ENCODE measurements at places on chromosomes 16 and 17.
A peak's percentile ranks its signal among the peaks of the same experiment; 100 is the strongest.

- no peak for DNase-seq
These were observed 3.5 kb downstream of the FAM171A2 start for GRCh38 chr17:44360144-44360533.

DNA sequence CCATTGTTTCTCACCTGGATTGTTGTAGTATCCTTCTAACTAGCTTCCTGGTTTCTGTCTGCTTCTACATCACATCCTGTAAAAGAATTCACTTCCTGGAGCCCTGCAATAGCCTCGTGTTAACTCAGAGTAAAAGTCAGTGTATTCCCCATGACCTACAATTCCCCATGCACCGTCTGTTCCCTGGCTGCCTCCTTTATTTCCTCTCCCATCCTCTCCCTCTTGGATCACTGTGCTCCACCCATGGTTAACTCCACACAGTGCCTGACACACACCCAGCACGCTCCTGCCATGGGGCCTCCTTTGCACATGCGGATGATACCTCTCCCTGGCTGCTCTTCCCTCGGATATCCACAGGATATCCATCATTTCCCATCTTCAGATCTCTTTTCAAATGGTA, 301.4 kb upstream of the IRX3 start:
- no peak for DNase-seq

GRCh38 chr17:79619196-79619595, 8.3 kb upstream of the RBFOX3 start:
- DNase-seq = no peak

DNA sequence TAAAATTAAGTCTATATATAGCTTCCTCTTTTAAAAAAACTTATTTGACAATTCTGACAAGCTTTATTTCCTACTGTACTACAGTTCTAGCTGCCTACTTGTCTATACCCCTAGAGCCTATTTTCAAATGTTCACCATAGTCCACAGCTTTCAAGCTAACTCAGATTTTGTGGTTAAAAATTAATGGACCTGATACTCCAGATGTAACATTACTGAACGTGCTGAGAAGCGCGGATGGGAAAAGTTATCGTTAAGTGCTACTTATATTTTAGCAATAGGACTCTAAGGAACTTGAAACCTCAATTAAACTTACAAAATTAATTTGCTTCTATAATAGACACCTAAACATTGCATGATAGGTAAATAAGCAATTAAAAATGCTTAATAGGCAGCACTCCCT, 31.2 kb downstream of the GNA13 start:
- no peak for DNase-seq

DNA sequence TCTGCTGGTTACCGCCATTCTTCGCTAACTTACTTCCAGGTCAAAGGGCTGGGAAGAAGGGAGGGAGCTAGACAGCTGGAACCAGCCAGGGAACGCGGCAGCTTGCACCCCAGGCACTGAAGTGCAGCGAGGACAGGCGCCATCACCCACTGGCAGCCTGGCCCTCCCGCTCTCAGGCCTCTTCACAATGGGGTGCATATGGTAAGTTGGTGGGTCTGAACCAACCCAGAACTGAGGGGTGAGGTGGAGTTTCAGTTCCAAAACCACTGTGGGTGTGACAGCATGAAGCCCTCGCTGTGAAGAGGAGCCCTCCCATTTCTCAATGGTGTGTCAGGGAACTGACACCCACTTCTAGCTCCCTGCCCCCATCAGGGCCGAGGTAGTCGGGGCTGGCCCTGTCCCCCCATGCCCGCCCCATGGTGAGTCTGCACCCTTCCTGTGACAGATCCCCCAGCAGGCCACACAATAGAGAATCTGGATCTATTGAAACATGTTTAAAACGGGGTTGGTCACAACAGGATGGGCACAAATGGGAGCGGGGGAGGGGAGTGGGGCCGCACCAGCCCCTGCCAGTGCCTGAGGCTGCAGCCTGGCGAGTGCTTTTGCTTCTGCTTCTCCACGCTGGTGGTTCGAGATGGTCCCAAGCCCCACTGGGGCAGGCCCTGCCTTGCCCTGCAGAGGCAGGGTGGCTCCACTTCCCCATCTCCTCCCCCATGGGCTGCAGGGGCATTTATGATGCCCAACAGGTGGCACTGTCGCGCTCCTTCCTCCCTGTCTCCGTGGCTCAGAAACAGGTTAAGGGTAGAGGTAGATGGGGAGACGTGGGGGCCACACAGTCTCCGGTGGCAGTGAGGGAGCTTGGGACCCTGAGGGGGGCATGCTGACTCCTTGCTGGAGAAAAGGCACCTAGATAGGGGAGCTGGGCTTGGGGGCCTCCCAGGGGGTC, 2.3 kb downstream of the LIMD2 start:
- DNase-seq = peak; percentile 60

DNA sequence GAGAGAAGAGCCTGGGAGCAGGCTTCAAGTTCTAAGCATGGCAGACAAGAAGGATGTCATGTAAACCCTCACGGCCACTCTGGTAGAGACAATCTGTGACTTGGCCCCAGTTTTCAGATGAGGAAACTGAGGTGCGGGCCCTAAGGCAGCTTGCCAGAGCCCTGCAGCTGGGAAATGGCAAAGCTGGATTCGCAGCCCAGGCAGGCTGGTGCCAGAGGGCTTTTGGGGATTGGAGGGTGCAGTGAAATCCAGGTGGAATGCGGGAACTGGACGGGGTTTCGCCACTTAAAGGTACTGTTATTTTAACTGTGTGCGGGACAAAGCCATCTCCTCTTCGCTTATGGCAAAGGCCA, 477 bp upstream of the OSGIN1 start:
- DNase-seq = no peak

DNA sequence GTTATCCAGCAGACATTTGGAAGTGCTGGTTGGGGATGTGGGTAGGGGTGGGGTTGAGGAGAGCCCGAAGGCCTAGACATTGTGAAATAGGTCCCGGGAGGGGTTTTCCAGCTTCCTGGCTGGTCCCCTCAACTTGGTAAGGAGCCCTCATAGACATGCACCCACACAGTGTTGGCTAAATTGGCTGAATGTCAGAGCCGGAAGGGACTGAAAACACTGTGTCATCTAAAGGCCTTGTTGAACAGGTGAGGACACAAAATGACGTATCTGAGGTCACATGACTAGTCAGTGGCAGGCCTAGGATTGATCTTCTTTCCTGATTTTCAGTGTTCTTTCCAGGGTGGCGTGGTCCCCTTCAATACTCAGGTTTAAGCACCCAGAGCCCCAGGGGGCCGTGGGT, 27.6 kb downstream of the ITGB3 start:
- DNase-seq = no peak

DNA sequence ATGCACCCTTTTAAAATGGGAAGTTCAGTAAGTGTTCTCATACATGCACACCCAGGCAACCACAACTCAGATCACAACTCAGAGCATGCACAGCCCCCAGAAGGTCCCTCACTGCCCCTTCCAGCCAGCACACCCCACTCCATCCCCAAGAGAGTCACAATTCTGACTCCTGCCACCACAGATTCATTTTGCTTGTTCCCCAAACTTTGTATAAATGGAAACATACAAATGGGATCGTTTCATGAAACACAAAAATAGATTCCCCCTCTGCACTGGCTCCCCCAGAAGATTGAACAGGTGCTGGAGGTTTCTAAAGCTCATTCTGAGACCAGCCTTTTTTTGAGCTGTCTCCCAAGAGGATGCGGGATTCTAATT, 3.3 kb upstream of the TNFRSF13B start:
- no peak for DNase-seq

- no peak for DNase-seq
These were observed 28.5 kb downstream of the IL21R start for GRCh38 chr16:27430512-27430911.

DNA sequence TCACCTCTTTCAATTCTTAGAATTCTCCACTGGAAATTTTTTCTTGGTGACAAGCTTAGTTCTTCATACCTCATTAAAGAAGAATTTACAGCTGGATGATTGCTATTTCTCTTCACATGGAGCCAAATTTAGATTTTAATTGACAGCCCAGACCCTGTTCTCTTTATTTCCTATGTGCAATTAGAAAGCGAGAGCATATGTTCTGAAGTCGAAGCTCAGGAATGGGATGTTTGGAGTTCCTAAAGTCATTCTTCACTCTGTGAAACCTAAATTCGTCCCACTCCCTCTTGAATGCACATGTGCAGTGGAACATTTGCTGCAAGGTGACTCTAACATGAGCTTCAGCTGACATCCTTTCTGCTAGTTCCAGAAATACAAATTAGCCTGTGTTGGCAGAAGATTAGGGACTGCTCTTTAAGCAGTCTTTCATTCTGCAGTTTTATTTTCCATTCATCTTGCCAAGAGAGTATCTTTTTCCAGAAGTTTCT, 129.3 kb upstream of the KCNJ16 start:
- no peak for DNase-seq

GRCh38 chr17:34800661-34801060, 160.6 kb downstream of the CCT6B start:
- no peak for DNase-seq

GRCh38 chr17:39800540-39800939, 62.8 kb downstream of the GRB7 start:
- peak; percentile 14 for DNase-seq

DNA sequence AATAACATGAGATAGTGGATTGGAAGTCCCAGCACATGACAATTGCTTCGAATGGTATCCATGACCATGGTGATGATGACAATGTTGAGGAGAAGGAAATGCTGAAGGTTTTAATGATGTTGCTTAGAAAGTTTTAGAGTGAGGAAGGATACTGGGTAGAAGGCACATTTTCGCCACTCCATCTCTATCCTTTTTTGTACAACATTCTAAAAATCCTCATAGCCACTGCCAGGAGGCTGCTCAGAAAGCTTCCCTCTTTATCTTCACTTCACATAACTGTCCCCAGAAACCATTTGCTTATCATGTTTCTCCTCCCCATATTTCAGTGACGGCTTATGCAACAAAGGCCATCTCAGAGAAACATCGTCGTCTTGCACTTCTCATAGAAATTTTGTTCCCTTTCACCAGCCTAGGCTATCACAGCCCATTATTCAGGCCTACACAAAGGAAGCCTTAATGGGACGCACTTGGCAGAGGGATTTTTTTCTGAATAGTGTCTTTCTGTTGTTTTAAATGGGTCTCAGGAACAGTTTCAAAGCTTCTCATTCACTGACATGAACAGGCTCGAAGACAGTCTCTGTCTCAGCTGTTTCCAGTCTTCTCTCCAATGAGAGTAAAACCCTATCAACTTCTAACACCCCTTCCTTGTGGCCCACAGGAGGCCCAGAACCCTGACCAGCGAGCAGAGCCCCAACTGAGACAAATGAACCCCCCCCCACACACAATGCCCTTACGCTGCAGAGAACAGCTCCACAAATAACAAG, 506.7 kb downstream of the HAPSTR1 start:
- DNase-seq = no peak

DNA sequence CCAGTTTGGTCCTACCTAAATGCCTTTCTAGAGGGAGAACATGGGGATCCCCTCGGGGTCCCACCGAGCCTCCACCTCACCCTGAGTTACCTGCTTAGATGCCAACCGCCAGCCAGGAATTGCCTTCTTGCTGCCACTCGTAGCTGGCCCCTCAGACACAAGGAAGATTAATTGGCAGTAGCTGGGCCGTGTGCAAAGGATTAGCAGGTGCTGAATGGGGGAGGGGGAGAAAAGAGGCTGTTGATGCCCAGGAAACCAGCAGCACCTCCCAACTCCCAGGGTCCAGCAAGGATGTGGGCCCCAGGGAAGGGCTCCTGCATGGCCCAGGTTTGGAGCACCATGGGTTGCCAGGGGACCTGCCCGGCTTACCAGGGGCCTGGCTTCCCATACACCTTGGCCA, at the start of gene CNGB1:
CNGB1 (minus strand) TSS at position 159 of the 400 bp plus-strand sequence. CDS start 3,842 bp downstream, outside the sequence.
- no peak for DNase-seq

- no peak for DNase-seq
These were observed 12.8 kb upstream of the GNG13 start for GRCh38 chr16:813204-813915.

GRCh38 chr17:67044940-67045339, 586 bp downstream of the CACNG1 start:
- no peak for DNase-seq

DNA sequence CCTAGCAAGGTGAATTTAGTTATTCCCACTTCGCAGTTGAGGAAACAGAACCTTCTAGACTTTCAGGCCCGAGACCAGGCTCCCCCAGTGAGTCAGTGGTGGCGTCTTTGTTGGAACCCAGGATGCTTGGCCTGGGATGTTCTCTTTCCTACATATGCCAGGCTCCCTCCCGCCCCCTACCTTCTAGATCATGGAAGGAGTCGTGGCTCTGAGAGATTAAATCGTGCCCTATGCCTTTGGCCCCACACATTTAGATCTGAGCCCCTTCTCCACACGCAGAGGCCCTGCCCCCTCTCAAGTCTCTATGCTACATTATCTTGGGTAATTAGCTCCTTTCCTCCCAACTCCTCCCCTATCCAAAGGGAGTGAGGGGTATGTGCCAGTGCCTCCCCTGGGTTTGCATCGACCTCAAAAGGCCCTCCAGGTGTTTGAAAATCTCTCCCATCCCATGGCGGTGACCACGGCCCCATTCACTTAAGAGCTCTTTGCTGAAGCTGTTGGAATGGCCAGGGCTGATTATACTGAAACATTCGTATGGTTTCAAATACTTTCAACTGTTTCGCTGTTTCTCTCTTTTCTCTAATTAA, 3.0 kb downstream of the NGFR start:
- no peak for DNase-seq
